H7 (cell line): ENCODE measurements at places on chromosomes 13 and 19. TPM values are rescaled to one million over a fixed set of nuclear protein-coding genes. Genes with fewer than 3 reads are reported as not detected.

Gene GIPR
- total RNA-seq, result 0.81 TPM in 1 of 2 replicates, not detected in the other

Gene RPS19
- 2,022 and 3,019 TPM in 2 replicates for total RNA-seq

Gene TBXA2R
- total RNA-seq, result 0.18 and 0.45 TPM in 2 replicates

Gene SLC5A5
- 1.5 and 1.6 TPM in 2 replicates for total RNA-seq

Gene ZNF724
- 34.8 and 46.8 TPM in 2 replicates for total RNA-seq

Gene IQCN
- 0.55 and 0.76 TPM in 2 replicates for total RNA-seq

Gene IL12RB1
- not detected in 2 replicates for total RNA-seq

Gene ZGLP1
- 0.17 and 0.85 TPM in 2 replicates for total RNA-seq

Gene TPTE2
- total RNA-seq, result not detected in 2 replicates

Gene SELENOV
- 3.1 and 4.4 TPM in 2 replicates for total RNA-seq

Gene CKM
- not detected in 2 replicates for total RNA-seq

Gene ZNF132
- 2.1 and 3.8 TPM in 2 replicates for total RNA-seq

Gene ATXN8OS
- not detected in 2 replicates for total RNA-seq

Gene DOCK9
- total RNA-seq, result 5.1 and 7.7 TPM in 2 replicates

Gene LENG9
- 3.5 and 7.9 TPM in 2 replicates for total RNA-seq

Gene FXYD1
- total RNA-seq, result 5.0 and 6.1 TPM in 2 replicates

Gene FAM216B
- total RNA-seq, result not detected in 2 replicates

Gene LAIR1
- 0.07 and 0.33 TPM in 2 replicates for total RNA-seq

Gene CYP2B6
- total RNA-seq, result 16.0 and 22.4 TPM in 2 replicates

Gene MED16
- 29.5 and 36.2 TPM in 2 replicates for total RNA-seq

Gene RFPL4AL1
- total RNA-seq, result not detected in 2 replicates

Gene RHPN2
- total RNA-seq, result 26.6 and 27.0 TPM in 2 replicates

Gene DACT3
- total RNA-seq, result 0.37 and 0.55 TPM in 2 replicates

Gene PRX
- total RNA-seq, result 5.0 and 10.7 TPM in 2 replicates

Gene ZNF154
- total RNA-seq, result 3.9 and 9.1 TPM in 2 replicates

Gene FPR3
- total RNA-seq, result not detected in 2 replicates

Gene TRAPPC2B
- total RNA-seq, result 10.1 and 10.4 TPM in 2 replicates

Gene SOX1
- total RNA-seq, result 0.15 TPM in 1 of 2 replicates, not detected in the other

Gene MTIF3
- total RNA-seq, result 29.9 and 64.9 TPM in 2 replicates

Gene C19orf81
- 7.8 and 8.0 TPM in 2 replicates for total RNA-seq

Gene SLC6A16
- total RNA-seq, result 0.24 and 4.3 TPM in 2 replicates

Gene SLITRK1
- total RNA-seq, result 0.04 and 0.07 TPM in 2 replicates

Gene APOC4
- not detected in 2 replicates for total RNA-seq

Gene SHKBP1
- total RNA-seq, result 52.3 and 58.2 TPM in 2 replicates

Gene LIN7B
- 2.2 and 4.1 TPM in 2 replicates for total RNA-seq

Gene CEACAM3
- not detected in 2 replicates for total RNA-seq

Gene SKA3
- 30.5 and 31.8 TPM in 2 replicates for total RNA-seq

Gene EDDM13
- not detected in 2 replicates for total RNA-seq

Gene LRP3
- 54.8 and 57.7 TPM in 2 replicates for total RNA-seq

Gene ZNF302
- total RNA-seq, result 11.5 and 16.3 TPM in 2 replicates

Gene MYO9B
- total RNA-seq, result 32.9 and 40.8 TPM in 2 replicates

Gene RFC3
- total RNA-seq, result 50.2 and 52.0 TPM in 2 replicates

Gene TUBB4A
- 1.4 and 2.9 TPM in 2 replicates for total RNA-seq

Gene HSPB6
- total RNA-seq, result 0.48 and 1.4 TPM in 2 replicates

Gene SIGLEC8
- not detected in 2 replicates for total RNA-seq
